ENCODE measurements at places on chromosomes 5 and 9.

GRCh38 chr5:113359419-113359818 lies 75.4 kb downstream of the TSSK1B start:
- DNase-seq: no peak

DNA sequence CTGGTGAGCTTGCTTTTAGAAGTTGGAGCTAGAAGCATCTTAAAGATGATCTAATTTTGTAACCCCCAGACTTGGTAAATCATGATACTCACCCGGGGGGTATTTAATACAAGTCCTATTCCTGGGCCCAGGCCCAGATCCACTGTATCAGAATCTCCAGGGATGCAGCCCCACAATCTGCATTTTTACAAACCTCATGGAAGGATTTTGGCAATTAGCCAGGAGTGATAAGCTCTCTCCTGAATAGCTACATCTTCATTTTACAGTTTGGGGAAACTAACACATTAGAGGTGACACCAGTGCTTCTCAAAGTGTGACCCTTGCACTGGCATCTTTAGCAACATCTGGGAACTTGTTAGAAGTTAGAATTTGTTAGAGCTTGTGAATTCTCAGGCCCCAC lies 31.2 kb upstream of the OTP start:
- DNase-seq: no peak

- DNase-seq: no peak
Measured at GRCh38 chr9:133132174-133132573, 11.1 kb upstream of the RALGDS start.

GRCh38 chr5:74237571-74238145 lies 402.9 kb downstream of the ENC1 start:
- no peak for DNase-seq

DNA sequence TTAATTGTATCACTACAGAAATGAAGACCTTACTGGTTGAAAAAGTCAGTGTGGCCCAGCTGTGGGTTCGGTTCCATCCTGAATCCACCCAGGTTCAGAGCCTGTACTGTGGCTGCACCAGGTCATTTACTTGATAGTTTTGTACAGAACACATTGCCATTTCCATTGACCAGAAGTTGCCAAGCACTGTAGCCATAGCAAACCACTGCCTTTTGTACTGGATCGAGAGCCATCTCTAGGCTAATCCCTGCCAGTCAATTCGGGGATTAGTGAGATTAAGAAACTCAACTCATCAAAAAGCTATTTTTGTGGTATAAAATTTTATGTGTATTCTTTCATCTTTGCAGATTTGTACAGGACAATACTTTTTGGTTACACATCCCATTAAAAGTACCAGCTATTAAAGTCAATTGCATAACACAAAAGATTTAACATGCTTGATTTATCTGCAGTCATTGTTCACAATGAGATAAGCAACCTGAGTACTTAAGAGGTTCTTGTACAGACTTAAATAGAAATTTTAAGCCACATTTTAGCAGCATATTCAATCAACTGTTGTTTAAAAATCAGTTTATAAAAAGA lies 108.5 kb upstream of the OTULINL start:
- no peak for DNase-seq

DNA sequence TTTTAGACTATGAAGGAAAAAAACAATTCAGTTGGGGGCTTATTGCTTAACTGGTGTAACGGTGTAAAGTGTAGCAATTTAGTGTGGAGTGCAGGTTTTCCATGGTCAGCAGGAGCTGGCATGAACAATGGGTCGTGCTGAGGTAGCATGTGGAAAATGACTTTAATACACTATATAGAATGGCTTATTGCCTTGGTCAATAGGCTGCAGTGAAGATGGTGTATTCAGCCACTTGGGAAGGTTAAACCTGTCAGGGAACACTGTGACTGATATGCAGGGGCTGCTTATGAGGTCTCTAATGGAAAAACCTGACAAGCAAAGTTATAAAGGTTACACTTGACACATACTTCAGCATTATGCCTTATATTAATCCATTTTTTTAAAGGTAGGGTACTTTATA lies 764.7 kb upstream of the ARRDC3 start:
- peak; percentile 37 for DNase-seq

DNA sequence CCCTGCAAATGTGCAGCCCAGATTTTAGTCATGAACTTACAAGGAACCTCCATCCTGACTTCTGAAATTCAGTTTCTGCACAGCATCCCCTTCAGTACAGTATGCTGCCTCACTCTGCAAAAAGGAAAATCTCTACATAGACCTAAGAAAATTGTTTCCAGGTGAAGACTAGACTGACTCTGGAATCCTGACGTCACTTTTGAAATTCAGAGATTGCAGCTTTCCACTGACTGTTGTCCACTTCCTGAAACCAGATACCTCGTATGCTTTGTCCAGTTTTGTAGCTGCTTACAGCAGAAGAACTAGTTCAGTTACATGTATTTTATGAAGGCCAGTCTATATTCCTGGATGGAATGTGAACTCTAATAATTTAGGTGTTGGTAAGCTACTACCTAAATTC lies 629.3 kb upstream of the ST8SIA4 start:
- no peak for DNase-seq

DNA sequence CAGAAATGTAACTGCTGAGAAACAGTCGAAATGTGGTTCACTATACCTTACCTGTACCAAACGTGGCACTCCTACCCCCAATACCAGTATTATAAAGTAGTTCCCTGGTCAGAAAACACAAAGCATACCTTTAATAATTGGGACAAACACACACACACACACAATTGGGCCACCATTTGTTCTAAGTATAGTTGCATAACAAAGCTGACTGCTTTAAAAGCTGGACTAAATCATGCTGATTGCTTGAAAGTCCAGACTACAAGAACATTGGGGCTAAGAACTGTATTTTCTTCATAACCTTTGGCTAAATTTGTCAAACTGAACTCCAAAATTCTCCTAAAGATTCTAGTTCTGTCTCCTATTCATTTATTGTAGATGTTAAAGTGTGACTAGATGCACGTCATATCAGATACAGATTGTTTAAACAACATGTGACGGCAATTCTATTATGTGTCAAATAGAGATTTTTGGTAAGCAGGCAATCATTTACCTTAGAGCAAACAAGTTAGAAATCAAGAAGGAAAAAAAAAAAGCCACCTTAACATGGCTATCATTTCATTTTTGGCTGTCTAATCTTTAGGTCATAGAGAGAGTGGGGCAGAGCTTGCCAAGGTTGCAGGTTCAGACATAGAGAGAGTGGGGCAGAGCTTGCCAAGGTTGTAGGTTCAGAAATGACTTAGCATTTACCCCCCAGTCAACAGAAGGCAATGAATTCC lies 265.1 kb downstream of the ARL15 start:
- no peak for DNase-seq

- no peak for DNase-seq
Measured at GRCh38 chr5:108201721-108202120, 180.2 kb downstream of the FBXL17 start.
